Left cardiac atrium (tissue), 4 donors: ENCODE measurements at places on chromosomes 11 and 22. TPM values are rescaled to one million over a fixed set of nuclear protein-coding genes. Genes with fewer than 3 reads are reported as not detected.

Gene ANAPC15
- total RNA-seq = 45.0 TPM

Gene NLRP6
- 0.16 TPM for total RNA-seq

Gene VSIG10L2
- total RNA-seq = 0.56 TPM

Gene MPZL3
- total RNA-seq = 1.1 TPM

Gene SHANK2
- 0.44 TPM for total RNA-seq

Gene MEI1
- total RNA-seq = 0.42 TPM

Gene NPTXR
- total RNA-seq = 26.9 TPM

DNA sequence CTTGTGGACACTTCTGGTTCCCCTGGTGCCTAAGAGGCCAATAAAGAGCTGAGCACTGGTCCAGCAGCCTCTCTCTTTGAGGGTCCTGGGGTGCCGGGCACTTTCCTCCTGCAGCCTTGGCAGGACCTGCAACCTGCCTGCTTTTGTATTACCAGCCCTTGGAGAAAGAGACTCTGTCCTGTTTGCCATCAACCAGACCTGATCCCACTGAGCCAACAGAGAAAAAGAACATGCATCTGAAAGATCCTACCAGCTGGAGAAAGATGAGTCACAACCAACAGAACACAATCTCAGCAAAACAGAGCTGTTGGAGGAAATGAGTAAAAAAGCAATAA is 321.0 kb downstream of the DDX10 start:
- DNase-seq = no peak

DNA sequence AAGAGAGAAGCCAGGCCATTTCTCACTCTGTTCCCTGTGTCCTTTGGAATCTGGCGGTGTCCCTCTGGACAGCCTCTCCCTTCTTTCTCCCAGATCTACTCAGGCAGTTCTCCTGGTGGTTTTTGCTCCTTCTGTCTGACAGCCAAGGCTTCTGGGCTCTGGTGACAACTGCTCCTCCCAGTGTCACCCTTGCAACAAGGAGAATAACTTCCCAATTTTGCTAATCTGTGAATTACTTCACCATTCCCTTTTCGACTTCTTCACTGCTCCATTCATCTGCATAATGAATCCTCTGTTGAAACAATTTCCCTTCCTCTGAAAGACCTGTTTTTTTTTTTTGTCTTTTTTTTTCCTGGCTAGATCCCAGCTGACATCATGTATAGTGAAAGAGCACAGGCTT is 56.3 kb upstream of the PDE3B start:
- DNase-seq = no peak

- peak; percentile 18 for DNase-seq
These were observed 114.9 kb downstream of the KCNQ1 start for GRCh38 chr11:2559527-2560311.

DNA sequence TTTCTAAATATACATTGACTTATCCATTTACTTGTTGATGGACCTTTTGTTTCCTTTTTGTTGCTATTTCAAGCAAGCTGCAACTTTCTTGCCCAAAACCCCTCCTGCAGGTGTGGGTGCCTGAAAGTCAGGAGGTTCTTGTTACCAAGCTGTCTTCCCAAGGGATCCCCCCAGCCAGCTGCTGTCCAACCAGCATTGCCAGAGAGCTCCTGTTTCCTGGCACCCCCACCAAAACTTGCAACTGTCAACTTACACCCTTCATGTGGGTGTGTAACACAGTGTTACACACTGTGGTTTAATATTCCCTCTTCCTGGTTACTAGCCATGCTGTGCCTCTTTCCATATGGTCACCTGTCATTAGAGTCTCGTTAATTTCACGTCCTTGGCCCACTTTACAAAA is 1.6 kb upstream of the KRTAP5-1 start:
- DNase-seq = no peak

GRCh38 chr11:27421819-27422494 is 50.6 kb downstream of the LGR4 start:
- DNase-seq = no peak
